Stimulated activated naive CD4-positive, alpha-beta T cell treated with Interleukin-2 at 50 U/mL for 16 hours (primary cell): ENCODE measurements at places on chromosomes 7 and 10.

DNA sequence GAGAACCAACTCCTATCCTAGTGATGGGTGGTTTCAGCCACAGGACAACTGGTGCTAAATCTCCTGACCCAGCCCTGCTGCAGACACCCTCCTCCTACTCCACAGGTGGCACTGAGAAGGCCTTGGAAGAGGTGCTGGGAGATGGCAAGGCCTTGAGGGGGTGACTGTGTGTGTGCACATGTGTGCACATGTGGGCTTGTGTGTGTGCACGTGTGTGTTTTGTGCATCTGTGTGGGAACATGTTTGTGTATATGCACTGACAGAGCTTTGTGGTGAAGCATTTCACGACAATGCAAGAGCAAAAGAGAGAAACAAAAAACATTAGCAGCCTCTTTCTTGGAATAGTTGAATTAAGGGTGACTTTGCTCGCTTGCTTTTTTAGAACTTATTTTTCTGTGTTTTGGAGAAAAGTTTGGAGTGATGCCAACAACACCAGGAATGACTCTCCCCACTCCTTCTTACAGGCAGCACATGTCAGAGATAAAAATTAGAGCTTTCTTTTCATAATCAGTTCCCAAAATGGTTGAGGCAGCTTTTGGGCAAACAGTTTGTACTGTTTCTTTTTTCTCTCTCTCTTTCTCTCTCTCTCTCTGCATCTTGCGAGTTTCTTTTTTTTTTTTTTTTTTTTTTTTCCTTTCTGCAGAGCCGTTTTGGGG is 69.5 kb downstream of the SEC61G start:
- no peak for DNase-seq

DNA sequence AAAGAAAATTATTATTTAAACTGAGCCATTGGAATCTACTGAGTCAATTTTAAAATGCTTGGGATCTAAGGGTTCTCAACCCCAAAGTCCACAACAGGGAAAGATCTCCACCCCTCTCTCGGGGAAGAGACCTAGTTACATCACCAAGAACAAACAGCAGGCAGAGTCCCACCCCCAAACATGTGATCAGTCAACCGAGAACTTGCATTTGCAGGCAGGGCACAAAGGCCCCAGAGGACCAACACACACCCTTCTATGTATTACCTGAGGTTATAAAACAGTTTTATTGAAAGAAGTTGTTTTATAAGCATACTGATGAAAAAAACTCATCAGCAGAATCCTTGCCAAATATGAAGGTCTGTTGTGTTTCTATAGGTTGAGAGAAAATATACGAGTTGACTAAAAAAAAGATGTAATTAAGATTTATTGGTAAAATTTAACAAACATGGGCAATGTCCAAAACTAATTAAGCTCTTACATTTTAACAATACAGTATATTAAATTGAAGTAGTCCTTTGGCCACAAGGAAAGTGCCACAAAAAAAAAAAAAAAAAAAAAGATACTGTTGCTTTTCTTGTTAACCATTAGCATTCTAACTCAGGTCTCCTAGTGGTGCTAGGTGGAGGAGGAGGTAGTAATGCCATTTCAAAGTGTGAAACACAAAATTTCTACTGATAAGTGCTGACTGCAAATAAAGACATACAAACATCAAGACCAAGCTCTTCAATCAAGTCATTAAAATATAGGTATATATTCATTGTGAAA is 975 bp upstream of the USP54 start:
- no peak for DNase-seq

DNA sequence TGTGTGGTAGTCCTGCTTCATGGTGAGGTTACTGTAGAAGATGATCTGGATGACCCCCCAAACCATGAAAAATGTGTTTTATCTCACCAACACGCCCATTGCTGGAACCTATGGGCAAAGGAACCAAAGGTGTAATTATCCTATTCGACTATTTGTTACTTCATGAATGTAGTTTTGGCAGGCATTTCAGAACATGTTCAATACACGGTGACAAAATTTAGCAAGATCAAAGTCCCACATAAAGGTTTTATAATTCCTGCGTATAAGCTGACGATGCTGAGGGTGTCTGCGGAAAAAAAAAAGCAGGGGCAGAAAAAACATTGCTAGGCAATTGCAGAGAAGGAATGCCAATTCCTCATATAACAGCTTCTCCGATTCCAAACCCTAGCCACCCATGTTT is 13.3 kb downstream of the RAPGEF5 start:
- no peak for DNase-seq

- DNase-seq = no peak
These were observed 73.2 kb downstream of the SPDYE5 start for GRCh38 chr7:75565132-75565837.

DNA sequence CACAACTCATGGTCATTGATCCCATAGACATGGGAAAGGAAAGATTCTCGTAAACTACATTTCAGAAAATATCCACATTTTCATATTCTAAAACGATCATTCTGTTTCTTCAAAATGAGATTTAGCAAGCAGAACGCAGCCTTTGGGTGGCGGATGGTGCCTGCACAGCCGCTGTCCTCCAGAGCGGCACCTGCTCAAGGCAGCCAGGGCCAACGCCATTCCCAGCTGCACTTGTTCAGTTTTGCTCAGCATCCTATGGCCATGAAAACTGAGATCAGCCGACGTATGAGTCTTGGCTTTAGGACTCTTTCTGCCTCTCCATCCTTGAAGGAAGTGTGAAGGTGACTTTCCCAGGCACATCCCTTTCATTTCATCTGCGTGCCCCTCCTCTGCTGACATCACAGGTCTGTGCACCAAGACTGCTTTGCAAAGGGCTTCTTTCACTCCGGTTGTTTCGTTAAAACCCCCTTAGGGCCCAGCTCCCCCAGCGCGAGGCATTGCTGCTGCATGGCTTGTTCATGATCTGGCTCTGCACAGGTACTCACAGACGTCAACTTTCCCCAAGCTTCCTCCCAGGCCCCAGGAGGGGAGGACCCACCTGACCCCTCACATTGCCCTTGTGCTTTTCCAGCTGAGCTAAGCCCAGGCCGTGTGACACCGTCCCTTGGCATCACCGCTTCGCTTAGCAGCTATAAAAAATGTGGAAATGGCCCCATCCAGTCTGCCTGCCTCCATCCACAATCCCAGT is 37.2 kb downstream of the TCERG1L start:
- no peak for DNase-seq

GRCh38 chr10:63896992-63897391 is 375.8 kb downstream of the REEP3 start:
- DNase-seq = no peak

GRCh38 chr10:86889997-86890396 is 67.4 kb downstream of the MMRN2 start:
- DNase-seq = no peak

DNA sequence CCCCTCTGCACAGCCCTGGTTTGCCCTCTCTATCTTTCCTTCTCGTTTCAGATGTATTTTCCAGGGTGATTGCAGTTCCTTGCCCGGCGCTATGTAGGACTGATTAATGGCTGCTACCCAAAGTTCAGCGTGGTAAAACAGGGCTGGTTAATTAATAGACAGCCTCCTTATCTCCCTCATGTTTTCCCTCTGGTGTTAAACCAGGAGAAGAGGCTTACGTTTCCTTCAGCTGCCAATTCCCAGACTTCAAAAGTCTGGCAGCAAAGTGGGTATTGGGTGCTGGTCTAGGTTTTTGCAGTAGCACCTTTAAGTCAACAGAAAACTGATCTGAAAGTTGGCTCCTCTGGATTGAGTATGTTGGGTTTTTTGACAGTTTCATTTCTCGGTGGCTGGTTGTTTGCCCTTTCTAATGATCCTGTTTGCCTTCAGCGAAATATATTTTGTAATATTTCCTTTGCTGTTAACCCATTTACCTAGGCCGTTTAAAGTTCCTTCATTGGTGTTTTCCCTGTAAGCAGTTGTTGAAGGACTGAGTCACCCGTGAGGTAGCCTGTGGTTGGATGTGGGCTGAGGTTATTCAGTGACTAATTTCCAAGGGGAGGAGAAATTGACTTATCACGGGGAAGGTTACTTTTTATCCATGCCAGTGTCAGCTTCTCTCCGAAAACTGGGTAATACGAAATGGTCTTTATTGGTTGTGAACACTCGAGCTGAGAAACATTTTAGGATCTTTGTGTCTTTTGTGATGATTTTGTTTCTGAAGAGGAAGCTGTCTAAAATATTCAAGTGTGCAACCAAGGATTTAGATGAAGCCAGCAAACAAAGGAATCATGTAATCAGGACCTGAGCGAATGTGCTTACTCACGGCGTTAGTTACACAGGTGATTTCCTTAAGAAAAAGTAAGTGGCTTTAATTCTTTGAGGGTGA is 257.2 kb downstream of the KIAA1217 start:
- peak; percentile 55 for DNase-seq

DNA sequence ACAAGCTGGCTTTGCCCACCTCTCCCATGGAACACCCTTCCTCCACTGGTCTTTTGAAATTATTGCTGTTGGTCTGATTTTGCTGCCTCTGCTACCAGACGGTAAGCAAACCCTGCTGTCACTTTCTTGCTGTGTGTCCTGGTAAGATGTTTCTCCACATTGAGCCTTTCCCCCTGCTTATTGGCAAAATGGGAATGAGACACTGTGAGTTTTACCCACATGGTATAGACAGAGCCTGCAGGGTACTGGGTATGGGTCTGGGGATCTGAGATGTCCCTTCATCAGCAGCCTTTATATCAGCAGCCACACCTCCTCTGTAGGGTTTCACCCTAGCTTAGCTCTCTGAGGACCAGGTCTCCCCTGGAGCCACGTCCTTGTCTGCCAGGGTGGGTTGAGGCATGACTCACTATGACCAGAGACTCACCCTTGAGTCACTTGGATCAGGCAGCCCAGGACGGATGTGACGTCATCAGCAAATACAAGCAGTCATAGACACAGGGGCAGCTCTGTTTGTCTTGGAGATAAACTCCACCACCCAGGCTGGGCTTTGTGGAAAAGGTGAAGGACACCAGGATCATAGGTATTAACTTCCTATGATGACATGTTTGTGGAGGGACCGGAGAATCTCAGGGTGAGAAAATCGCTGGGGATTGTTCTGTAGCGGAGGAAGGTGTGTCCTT is 17.9 kb upstream of the BAIAP2L1 start:
- DNase-seq = peak; percentile 43

GRCh38 chr10:112562809-112563663 is 116.0 kb downstream of the VTI1A start:
- no peak for DNase-seq

DNA sequence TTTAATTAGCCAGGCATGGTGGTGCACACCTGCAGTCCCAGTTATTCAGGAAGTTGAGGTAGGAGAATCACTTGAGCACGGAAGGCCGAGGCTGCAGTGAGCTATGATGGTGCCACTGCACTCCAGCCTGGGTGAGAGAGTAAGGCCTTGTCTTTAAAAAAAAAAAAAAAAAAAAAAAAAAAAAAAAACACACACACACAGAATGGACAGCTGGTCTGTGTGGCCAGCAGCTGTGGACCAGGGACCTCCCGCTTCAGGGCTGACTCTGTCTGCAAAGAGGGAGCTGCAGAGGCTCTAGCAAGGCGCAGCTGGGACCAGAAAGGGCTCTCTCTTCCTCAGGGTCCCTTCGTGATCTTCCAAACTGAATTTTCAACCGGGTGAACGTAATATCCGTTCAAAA is 53.6 kb upstream of the DNAAF5 start:
- no peak for DNase-seq

DNA sequence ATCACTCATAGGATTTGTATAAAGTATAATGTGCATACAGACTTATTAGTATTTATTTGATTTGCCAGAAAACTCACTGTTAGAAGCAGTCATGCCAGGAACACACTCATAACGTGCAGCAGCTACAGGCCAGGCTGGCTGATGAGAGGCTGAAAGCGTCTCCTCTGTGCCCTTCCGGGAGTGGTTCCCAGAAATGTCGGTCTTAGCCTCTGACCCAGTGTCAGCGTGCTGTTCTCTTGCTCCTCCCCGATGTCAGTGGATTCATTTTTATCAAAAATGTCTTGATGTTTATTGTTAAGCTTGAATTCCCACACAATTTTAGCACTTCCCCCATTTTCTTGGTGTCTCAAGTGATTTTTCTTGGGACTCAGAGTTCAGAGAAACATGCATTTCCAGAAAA is 33.3 kb upstream of the GARS1 start:
- DNase-seq = no peak

DNA sequence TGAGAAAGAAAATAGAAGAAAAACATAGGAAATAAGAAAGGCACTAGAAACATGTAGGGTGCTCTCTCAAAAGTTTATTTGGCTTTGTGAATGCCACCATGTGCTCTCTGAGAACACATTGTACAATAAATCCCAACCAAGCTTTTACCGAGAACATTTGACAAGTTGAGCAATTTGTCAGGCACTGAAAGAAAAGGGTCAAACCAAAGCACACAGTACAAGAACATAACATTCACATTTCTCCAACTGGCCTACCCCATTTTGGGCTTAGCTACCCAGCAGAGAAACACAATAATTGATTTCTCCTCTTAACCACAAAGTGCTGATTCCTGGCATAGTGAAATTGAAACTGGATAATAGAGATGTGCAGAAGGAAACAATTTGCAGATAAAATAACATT is 69.2 kb upstream of the SLC39A12 start:
- DNase-seq = no peak

DNA sequence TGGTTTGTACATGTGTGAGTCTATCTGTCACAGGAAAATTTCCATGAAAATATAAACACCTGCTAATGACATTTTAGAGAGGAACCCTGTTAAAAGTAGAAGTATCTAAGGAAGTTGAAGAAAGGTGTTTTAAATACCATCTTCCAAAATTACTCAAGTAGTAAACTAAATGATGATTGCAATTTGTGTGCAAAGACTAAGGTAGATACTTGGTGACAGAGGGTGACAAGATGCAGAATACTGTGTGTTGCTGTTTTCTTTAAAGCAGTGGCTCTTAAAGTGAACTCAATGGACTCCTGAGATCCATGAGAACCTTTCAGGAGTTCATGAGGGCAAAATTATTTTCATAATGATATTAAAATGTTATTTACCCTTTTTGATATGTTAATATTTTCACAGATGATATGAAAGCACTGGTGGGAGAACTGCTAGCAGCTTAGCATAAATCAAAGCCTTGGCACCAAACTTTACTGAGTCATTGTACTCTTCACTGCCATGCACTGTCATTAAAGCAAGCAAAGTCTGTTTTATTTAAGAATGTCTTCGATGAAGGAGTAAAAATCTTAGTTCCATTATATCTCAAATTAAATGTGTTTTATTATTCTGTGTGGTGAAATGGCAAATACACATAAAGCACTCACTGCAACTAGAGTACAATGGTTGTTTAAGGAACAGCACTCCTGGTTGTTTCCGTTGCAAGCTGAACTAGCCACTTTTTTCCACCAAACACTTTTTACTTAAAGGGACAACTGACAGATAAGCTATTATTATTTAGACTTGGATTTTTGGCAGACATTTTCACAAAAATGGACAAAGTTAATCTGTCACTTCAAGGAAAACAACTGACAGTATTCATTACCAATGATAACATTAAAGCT is 133.7 kb downstream of the LRRN3 start:
- no peak for DNase-seq
